Stimulated activated naive CD8-positive, alpha-beta T cell treated with anti-CD3 and anti-CD28 coated beads, Interleukin-15, amount 100 ng/mL, for 72 hours (primary cell): ENCODE measurements at places on chromosomes 5 and 9.
A peak's percentile ranks its signal among the peaks of the same experiment; 100 is the strongest.

DNA sequence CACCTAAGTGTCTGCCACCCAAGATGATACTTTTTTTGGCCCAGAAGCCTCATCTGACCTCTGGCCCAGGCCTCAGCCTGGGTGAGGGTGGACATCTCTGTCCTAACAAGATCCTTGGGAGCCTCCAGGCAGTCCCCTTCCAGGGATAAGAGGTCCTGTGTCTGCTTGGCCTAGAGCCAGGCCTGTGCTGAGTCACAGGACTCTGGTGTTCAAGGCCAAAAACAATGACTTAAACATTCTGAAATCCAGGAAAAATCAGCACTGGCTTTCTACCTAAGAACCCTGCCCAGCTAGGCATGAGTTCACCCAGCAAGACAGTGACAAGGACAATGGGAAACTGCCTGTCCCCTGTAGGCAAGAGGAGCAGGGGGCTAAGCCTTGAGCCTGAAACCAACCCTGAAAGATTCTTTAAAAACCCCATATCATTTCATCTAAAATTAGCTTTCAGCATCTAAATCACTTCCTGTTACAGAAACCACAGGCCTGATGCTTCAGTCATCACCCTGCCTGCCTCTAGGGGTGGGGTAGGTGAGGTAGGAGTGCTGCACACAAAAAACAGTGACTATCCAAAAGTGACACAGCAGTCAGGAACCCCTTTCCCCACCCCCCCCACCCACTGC is 29.9 kb downstream of the CSF2 start:
- peak; percentile 79 for DNase-seq

DNA sequence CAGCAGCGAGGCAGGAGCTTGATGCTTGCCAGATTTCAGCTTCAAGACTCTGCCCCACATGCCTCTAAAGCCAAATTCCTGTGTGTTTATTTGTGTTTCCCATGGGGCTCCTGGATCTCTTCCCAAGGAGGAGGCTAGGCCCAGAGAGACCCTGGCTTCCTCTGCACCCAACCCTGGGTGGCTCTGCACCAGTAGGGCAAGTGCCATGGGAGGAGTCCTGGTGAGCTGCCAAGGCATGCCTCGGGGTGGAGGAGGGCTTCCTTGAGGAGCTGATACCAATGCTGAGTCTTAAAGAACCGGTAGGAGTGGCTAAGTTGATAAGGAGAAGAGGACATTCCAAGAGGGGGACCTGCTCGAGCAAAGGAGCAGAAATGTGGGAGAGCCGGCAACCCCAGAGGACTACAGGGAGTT is 6.8 kb upstream of the TIFAB start:
- DNase-seq = no peak

GRCh38 chr5:60833520-60833919 is 10.5 kb downstream of the ELOVL7 start:
- no peak for DNase-seq

DNA sequence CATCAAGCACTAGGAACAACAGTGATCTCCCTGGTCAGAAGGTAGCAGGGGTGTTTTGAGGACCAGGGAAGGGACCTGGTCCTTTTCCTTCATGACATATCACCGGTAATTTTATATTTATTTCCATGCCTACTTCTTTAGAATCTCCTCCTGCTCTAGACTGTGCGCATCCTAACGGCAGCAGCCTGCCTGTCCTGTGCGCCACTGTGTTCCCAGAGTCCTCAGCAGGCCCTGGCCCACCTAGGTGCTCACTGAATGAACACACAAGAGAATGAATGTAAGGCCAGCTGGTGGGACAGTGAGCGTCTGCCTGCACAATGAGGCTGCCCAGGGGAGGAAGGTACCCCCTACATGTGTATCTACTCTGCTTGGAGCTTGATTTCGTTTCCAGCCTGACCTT is 51.5 kb downstream of the C5orf15 start:
- no peak for DNase-seq

GRCh38 chr5:107968998-107969397 is 298.3 kb upstream of the EFNA5 start:
- no peak for DNase-seq

DNA sequence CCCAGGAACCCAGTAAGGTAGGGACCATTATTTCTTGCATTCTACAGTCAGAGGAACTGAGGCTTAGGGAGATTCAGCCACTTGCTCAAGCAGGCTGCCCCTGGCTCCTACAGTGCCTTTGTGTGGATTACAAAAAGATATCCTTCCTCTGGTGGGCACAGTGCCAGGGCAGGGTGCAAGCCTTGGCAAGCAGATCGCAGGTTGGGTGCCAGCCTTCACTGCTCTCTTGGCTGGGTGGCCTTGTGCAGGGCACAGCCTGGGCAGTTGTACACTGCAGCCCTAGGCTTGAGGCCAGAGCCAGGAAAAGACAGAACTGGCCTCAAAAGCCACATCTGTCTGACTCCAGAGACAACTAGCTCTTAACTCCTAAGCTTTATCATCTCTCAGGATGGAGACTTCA is 15.0 kb downstream of the DOCK2 start:
- DNase-seq = no peak

- DNase-seq = no peak
Observed at GRCh38 chr5:117177302-117177701, 602.7 kb upstream of the SEMA6A start.

GRCh38 chr9:7316967-7317366 is 482.6 kb downstream of the DMAC1 start:
- DNase-seq = no peak

DNA sequence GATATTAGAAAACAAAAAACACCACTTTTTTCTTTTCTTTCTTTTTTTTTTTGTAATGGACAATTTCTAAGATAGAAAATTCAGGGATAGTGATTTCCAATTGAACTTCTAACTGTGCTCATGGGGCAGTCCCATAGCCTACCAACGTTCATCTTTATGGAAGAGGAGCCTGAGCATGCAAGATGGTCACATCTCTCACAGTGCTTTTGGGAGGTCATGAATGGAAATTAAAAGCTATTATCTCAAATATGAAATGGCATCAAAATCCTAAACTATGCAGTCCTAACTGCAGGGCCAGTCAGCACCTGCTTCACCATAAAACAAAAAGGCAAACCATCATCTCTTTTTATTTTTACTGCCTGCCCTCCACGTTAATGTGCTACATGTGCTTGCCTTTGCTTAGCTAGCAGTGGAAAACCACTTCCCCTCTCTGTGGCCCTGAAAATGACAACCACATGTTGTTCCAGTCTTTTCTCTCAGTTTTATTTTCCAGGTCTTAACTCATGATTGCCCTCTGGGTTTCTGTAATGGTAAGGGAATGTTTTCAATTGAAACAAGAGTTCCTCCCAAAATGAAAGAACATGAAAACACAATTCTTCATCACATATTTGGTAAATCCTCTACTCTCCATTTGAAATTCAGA is 16.7 kb downstream of the IFNB1 start:
- DNase-seq = no peak

DNA sequence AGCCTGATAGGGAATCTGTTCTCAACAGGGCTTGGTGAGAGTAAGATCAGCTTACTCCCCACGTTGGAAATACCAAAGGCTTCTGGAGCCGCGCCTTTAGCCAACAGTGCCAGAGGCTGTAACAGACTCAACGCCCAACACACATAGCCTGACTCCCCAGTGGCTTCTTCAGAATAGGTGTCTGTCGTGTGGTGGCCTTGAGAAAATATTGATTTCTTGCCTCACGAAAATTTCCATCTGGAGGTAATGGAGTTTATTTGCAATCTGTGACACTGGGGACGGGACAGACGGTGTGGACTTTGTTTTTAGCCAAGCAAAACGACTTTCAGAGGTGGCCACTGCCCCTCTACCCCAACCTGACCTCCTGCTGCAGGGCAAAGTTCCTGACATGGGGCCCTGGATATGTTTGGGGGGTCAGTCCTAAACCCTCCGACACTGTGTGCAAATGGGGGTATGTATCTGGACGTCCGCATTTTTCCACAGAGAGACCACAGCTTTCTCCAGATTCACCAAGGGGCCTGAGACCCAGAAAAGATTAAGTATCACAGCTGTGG is 189.3 kb downstream of the CDK5RAP2 start:
- DNase-seq = no peak

GRCh38 chr5:65086234-65086890 is 317.6 kb downstream of the CWC27 start:
- no peak for DNase-seq

- no peak for DNase-seq
Observed at GRCh38 chr5:172063463-172064235, 57.2 kb upstream of the FBXW11 start.

DNA sequence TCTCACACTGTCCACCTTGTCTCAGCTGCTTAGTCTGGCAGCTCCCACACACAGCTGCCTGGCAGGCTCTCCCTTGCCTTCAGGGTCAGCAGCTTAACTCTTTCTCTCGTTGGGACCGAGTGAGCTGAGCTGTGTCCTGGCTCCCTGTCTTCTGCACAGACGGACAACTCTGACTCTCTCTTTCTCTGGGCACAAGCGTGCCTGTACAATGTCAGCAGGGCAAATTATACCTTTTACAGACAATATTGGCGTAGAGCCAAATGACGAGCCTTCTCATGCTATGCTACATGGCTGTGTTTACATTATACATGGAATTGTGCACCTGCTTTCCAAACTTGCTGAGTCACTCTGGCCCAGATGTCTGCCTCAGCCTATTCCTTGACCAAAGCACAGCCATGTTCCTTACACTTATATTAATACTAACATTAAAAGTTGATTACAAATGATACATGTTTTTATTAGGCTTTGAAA is 188.6 kb downstream of the CYLC2 start:
- no peak for DNase-seq

- no peak for DNase-seq
Observed at GRCh38 chr5:77926337-77926736, 150.2 kb upstream of the TBCA start.

DNA sequence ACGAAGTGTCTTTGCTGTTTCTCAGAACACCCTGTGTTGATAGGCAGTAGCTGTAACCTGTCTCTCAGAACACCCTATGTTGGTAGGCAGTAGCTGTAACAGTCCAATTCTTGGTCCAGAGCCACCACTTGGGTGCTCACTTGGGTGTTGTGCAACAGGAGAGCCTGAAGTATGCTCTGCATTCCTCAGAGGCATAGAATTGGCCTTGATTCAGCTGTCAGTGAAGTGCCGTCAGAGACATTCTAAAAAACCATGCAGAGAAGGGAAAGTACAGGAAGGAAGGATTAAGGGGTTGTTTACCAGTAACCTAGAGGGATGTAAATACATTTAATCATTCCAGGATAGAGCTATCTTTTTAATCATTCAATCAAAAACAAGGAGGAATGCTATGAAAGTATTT is 231.2 kb downstream of the ARRDC3 start:
- DNase-seq = no peak

DNA sequence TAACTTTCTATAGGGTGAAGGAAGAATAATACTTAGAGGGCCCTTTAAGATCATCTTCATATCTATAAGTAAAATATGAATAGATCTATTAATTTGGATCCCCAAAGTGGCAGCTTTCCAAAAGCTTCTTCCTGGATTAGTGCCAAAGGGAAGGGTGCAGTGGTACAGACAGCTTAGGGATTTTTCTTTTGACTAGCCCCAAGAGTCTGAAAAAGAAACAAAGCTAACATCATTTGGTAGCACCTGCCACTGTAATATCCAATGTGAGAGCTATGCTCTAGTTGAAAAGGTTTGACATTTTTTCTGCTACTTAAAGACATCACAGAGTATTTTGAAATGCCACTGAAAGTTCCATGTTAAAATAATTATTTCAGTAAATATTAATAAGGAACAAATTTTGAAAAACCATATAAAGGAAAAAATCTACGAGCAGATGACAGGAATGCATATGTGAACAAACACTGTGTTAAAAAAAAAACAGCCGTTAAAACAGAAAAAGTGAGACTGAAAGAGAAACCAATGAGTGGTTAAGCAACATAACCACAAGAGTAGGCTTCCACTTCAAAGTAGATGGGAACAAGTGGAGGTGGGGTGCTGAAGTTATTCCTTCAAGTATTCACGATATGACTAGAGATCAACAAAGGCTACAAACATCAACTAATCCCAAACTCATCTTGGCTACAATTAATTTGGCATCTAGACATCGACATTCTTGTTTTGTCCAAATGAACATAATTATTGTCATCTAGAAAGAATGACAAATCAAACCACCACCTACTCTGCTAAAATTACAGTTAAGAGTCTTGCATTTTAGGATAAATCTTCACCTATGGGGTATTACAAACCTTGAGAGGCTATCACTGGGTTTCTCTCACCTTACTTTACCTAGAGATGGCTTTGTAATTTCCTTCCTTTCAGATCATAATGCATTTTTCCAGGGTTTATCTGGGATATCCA is 137.5 kb downstream of the CPLANE1 start:
- DNase-seq = peak; percentile 27

DNA sequence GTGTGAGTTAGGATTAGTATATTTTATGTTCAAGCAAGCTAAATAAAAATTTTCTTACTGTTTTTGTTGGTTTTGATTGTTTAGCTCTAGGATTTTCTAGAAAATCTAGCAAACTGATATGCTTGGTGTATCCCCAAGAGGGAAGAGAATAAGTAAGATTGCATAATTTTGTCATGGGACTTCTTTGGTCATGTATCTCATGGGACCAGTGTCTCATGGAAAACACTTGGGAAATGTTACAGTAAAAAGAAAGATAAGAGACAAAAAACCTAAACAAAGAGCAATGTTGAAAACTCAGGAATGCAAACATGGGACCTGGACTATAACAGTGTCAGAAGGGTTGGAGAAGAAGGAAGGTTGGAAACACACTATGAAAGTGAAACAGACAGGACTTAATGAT is 119.4 kb downstream of the TLR4 start:
- no peak for DNase-seq

GRCh38 chr5:151674626-151675610 is 11.8 kb downstream of the SPARC start:
- no peak for DNase-seq

GRCh38 chr9:90909225-90909624 is 107.6 kb downstream of the SYK start:
- no peak for DNase-seq

GRCh38 chr9:99108131-99108530 is 3.2 kb downstream of the TGFBR1 start:
- DNase-seq = no peak

- DNase-seq = no peak
Observed at GRCh38 chr5:108818613-108819272, 71.0 kb downstream of the FER start.

GRCh38 chr9:36903541-36904435 is 130.3 kb downstream of the PAX5 start:
- DNase-seq = peak; percentile 48

- no peak for DNase-seq
Observed at GRCh38 chr5:6723816-6724300, 10.6 kb downstream of the TENT4A start.
